Activated CD8-positive, alpha-beta memory T cell treated with anti-CD3 and anti-CD28 coated beads for 24 hours (primary cell): ENCODE measurements at places on chromosomes 11 and 22.
A peak's percentile ranks its signal among the peaks of the same experiment; 100 is the strongest.

DNA sequence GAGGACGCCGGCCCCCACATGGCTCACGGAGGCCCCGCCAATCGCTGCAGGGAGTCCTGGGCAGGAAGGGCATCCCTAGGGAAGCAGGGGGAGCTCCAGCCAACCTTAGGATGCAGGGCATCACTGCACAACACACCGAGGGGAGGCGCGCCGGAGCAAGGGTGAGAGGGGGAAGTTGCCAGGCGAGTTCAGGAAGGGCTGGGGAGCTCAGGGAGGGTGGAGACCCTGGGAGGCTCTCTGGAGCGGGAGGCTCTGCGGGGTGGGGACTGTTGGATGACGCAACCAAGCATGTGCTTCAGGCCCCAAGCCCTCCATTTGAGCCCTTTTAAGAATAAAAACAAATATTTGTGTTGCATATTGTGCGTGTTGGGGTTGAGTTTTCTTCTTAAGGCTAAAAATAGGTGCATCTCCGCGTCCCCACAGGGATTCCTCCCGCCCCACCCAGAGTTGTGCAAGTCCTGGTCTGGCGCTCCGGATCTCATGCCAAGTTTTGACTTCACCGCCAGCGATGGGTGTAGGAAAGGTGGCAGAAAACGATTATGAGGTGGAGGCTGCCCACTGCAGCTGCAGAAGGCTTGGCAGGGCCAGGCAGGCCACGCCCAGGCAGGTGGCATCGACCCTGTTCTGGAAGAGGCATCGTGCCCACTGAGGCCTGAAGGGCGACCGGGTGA lies 65.2 kb downstream of the WNT7B start:
- no peak for DNase-seq

DNA sequence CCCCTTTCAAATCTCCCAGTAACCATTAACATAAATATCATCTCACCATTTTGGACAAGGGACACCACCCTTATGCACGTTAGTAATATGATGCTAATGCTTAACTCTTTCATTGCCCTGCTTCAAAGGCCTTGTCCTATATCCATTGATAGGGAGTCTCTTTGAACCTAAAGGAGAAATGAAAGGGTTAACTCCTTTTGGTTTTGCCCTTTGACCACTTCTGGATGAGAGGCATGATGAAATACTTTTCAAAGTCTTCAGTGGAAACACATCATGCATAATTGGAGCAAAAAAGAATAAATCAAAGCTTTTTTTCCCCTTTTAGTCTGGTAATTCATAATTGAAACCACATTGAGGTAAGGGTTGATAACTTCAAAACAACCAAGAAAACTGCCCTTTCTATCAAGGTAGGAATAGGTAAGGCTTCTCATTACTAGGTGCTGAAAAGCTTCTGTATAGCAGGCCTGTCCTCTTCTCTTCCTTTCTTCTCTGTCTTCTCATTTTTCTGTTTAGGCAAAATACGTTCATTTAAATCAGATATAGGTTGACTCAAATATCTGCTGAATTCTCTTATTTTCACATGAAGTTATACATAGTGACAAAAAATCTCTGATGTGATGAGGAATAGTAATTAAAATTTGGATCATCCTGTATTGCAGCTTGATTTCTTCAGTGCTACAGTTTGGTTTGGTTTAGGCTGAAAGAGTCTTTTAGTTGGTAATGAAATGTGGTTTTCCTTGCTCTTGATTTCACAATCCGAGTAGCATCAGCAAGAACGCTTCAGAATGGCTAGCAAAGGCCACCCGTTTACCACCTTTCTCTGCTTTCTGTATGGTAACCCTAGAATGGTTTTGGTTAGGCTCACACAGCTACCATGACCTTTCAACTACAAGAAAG lies 94.8 kb downstream of the EXT2 start:
- no peak for DNase-seq

GRCh38 chr11:126804363-126804762 lies 196.2 kb downstream of the KIRREL3 start:
- no peak for DNase-seq

GRCh38 chr22:26474682-26475081 lies 8.9 kb downstream of the HPS4 start:
- DNase-seq = no peak

GRCh38 chr11:10452211-10452767 lies 2.8 kb upstream of the AMPD3 start:
- DNase-seq = peak; percentile 28

DNA sequence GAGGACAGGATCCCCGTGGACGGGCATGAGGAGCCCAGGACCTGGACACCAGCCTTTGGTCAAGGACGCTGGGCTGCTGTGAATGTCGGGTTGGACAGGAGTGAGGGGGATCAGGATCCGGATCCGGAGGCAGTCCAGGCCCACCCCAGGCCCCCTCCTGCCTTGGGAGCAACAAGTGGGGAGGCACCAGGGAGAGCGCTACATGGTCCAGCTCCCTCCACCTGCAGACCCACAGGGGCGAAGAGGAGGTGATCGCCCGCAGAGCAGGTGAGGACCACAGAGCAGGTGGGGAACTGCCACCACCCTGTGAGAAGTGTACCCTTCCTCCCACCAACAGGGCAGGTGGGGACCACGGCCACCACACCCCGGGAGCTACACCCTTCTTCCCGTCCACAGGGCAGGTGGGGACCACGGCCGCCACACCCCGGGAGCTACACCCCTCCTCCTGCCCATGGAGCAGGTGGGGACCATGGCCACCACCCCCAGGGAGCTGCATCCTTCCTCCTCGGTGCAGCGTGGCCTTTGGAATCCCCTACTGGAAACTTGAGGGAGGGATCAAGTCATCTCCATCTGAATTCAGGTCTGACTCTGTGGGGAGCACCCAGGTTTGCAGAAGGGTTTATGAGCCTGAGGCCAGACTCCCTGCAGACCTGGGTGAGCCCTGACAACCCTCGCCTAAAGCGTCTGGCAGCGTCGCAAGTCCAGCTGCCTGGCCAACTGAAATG lies 141.0 kb downstream of the BRD1 start:
- peak; percentile 49 for DNase-seq

DNA sequence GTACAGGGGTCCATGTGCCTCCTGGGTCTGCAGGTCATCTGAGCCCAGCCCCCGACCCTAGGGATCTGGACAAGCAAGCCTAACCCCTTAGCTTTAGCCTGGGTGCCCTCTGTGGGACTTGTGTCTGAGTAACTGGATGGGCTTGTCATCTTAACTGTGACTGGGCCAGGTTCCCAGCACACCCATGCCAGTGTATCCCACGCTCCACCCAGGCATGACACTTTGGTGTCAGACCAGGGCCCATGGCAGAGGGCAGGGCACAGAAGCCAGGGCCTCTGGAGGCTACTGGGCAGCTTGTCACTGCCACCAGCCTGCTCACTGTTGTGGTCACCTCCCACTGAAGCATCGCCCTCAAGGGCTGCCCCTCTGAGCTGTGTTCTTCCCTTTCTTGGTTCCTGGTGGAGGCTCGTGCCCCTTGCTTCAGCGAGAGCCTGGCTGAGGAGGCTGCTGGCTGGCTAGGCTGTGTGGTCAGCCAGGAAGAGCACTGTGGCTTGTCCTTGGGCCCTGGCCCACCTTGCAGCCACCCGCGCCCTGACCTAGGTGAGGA lies 80.8 kb downstream of the ST3GAL4 start:
- no peak for DNase-seq

DNA sequence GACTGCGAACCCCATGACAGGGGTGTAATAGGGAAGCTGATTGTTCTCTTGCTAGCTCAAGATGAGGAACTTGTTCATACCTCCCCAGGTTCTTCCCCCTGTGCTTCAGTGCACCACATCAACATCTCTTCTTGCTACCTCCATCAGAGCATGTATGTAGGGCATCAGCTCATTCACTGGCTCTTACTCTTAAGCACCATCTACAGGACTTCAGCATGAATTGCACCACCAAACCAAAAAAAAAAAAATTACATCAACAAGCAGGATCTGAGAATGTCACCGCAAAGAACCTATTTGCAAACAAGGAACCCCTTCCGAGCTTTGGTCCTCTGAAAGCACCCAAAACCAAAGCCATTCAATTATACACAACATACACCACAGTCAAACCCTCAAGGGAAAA lies 2226.5 kb upstream of the RAG2 start:
- no peak for DNase-seq

GRCh38 chr11:44031549-44031948 lies 16.2 kb upstream of the ACCSL start:
- DNase-seq = no peak

DNA sequence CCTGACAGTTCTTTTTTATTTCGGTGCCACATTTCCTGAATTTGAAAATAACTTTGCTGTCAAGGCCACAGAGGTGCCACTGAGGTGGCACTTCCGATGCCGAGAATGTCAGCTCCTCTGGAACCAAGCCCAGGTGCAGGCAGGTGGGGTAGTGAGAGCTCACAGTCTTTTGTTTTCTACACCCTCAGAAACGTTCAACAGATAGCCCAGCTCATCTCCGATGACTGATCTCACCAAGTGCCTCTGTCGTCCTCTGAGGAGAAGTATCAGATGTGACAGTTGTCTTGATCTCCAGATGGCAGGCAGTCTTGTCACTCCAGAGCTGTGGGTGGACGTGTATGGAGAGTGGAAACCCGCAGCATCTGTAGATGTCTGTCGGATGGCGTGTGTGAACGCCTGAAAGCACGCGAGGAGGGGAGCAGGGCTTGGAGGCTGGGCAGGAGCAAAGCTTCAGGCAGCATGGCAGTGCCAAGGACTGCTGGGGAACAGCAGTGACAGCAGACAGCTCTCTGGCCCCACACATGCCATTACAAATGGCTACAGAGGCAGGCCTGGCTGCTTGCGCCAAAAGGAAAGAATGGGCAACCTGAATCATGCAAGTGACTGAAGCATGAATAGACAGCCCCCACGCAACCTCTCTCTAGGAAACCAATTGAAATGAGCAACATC lies 877.0 kb downstream of the OPCML start:
- DNase-seq = no peak

DNA sequence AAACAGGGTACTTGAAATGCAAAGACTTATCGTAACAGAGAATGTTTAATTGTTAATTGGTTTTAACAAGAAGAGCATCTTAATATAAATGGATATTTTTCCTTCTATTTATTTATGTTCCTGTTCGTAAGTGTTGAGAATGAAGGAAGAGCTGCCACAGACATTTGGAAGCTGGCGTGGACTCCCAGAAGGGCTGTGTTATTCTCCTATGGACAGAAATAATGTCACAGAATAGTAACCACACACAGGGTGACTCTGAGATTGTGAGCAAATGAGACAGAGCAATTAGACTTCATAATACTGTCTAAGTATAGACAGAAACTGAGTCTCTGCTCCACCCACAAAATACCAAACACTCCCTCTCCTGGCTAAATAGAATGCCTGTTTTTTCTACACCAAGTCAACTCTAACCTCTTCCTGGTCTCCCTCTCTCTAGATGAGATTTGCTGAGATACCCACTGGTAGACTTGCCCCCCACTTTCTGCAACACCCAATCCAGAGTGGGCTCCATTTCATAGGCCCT lies 6.1 kb downstream of the APOL3 start:
- no peak for DNase-seq

- no peak for DNase-seq
Observed at GRCh38 chr11:60934790-60935605, 10.7 kb downstream of the TMEM132A start.

- no peak for DNase-seq
Observed at GRCh38 chr22:41280065-41280464, 5.9 kb downstream of the RANGAP1 start.

DNA sequence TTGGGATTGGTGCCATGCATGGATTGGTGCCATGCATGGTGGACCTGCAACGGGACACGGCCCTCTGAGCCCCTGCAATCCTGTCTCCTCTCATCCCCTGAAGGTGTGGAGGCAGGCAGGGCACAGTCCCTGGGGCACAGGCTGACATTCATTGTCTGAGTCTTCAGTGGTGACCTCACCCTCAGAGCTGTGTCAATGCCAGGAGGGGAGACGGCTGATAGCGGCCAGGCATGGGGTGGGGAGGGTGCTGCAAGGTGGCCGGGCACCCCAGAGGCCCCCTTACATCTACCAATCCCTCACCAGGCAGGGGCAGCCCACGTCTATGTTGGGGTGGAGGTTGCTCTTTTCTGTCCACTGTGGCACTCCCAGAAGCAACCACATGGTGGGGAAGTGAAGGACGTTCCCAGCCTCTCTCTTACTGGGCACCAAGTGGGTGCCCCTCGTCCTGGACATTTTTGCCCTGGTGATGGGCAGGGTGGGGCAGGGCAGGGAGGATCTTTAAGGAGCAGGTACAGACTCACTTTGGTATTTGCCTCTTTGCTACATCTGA lies 47.6 kb downstream of the NECTIN1 start:
- DNase-seq = no peak

GRCh38 chr11:60130496-60130895 lies 42.0 kb downstream of the MS4A2 start:
- no peak for DNase-seq

GRCh38 chr11:8989453-8989852 lies 14.3 kb downstream of the NRIP3 start:
- no peak for DNase-seq

GRCh38 chr11:73760135-73760678 lies 667 bp downstream of the RAB6A start:
- DNase-seq = peak; percentile 58

DNA sequence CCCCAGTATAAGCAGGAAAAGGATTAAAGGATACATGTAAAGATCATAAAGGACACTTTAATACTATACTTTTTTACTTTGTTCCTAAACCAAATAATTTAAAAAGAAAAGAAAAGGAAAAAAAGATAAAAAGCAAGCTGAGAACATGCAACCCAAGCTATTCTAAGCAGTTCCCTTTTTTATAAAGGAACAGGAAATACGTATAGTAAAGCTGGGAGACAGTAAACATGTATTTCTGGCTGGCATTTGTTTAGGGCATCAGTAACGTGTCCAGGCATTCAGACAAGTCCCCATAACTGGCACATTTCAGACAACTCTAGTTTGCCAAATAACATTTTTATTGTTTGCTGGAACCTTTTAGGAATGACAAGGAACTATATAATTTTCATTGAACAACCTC lies 24.9 kb downstream of the BCO2 start:
- no peak for DNase-seq

DNA sequence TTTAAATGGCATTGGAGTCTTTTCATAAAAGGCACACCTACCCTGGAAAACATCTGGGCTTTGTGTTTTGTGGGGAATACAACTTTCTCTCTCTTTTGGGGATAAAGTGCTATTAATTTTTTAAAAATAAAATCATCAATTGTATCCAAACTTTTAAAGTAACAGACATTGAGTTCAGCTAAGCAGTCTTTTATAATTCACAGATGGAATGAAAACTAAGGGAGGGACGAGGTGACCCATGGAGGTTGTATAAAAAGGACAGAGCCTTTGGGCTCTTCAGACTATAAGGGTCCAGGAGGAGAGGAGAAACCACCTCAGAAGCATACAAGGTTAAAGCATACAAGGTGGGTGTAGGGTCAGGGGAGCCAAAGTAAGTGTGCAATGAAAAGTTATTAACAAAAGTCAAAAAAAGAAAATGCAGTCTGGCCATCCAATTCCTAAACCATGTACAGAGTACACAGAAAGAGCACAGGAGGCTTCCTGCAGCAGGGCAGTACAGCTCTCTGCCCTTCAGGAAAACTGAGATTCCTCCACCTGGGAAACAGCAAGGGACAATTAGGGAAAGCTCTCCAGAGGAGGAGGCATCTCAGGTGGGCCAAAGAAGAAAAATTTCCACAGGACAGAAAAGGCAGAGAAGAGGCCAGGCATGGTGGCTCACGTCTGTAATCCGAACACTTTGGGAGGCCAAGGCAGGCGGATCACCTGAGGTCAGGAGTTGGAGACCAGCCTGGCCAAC lies 10.5 kb downstream of the KLHL22 start:
- DNase-seq = no peak

- no peak for DNase-seq
Observed at GRCh38 chr11:19026862-19027261, 33.7 kb downstream of the MRGPRX2 start.

GRCh38 chr11:125626288-125626950 lies 1.5 kb downstream of the CHEK1 start:
- no peak for DNase-seq

GRCh38 chr11:82321206-82321605 lies 412.5 kb downstream of the FAM181B start:
- no peak for DNase-seq
